ENCODE measurements at places on chromosomes 7 and 10.

GRCh38 chr10:118710487-118710886 lies 44.3 kb downstream of the CACUL1 start:
- no peak for DNase-seq

GRCh38 chr10:22453948-22454591 lies 108.8 kb downstream of the SPAG6 start:
- DNase-seq, result no peak

GRCh38 chr10:43772171-43772570 lies 123.5 kb upstream of the ZNF32 start:
- DNase-seq, result no peak

DNA sequence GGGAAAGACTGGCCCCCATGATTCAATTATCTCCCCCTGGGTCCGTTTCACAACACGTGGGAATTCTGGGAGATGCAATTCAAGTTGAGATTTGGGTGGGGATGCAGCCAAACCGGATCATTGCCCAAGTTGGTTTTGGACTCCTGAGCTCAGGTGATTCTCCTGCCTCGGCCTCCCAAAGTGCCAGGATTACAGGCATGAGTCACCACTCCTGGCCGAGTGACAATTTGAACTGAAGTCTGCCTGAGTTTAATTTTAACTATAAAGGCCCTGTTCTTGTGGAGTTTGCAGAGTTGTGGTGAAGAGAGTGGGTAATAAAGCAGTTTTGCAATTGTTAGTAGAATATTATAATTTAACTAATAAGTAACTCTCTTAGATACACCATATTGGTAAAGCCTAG lies 78.3 kb downstream of the GALNT17 start:
- no peak for DNase-seq

GRCh38 chr7:116593359-116594075 lies 68.7 kb downstream of the CAV1 start:
- no peak for DNase-seq

DNA sequence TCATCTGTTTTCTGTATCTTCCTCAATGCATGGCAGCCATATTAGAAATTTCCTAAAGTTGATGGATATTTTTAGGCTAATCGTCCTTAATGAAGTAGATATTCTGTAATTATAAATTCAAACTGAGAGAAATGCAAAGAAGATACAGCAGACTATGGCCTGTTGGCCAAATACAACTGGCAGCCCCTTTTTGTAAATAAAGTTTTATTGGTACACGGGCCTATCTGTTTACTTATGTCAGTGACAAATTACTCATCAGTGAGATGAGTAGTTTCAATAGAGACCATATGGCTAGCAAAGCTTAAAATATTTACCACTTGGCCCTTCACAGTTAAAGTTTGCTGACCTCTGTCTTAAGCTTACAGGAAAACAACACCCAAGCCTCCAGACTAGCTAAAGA lies 112.3 kb downstream of the HTR7 start:
- DNase-seq, result no peak

DNA sequence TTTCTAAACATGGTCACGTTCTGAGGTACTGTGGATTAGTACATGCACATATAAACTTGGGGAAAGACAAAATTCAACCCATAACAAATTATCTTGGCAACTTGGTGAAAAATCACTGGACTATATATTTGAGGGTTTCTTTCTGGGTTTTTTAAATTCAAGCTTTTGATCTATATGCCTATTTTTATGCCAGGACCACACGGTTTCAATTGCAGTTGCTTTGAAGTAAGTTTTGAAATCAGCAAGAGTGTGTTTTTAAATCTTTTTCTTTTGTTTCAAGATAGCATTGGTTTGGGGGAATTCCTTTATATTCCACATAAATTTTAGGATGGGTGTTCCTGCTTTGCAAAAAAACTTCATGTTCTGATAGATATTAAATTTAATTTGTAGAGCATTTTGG lies 406.4 kb upstream of the VWC2 start:
- DNase-seq, result no peak

DNA sequence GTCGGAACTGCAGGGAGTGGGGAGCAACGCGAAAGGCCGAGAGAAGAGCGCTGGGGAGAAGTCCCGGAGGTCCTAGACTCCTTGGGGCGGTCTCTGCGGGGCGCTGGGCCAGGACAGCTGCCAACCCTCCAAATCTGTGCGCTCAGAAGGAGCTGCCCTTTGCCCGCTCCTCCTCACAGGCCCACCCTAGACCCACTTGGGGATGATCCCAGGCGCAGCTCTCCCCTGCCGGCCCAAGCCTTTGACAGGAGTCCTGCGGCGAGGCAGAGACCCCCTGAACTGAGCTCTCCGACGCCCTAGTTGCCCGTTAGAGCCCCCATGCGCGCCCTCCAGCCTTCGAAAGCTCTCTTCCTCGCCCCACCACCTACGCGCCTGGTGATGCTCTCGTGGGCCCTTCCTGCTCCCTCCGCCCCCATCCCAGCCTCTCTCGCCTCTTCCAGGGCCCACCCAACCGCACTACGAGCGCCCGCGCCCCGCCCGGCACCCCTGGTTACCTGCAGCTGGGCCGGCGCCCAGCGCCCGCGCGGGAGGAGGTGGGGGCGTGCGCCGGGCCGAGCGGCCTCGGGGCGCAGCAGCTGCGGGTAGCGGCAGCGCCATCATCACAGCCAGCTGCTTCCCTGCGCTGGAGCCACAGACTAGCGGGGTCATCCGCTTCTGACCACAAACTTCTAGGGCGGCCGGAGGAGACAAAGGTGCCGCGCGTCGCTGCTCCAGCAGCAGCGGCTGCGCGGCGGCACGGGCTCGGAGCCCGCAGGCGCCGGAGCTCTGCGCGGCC lies 353.4 kb downstream of the DNAJB6 start:
- DNase-seq, result no peak

- DNase-seq, result no peak
Measured at GRCh38 chr7:98266840-98267239, 14.6 kb upstream of the BRI3 start.

DNA sequence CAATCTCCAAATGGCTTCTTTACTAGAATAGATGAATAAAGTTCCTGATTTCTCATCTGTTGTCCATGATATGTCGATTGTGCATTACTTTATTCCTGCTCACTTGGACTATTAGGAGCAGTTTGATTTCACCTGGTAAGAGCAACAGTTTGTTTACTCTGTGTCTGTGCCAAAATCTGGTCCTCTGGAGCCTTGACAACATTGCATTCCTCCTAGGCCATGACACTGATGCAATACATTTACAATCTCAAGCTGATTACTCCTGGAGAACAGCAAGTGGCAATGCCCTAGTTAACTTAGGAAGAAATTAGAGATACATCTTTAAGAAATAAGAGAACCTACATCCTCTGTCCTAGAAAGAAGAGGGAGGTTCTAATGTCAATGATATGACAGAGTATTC lies 71.8 kb downstream of the SGCE start:
- DNase-seq, result no peak

GRCh38 chr7:158573310-158573709 lies 14.3 kb downstream of the PTPRN2 start:
- DNase-seq, result no peak

GRCh38 chr10:84755311-84755710 lies 426.9 kb downstream of the CCSER2 start:
- DNase-seq, result no peak

DNA sequence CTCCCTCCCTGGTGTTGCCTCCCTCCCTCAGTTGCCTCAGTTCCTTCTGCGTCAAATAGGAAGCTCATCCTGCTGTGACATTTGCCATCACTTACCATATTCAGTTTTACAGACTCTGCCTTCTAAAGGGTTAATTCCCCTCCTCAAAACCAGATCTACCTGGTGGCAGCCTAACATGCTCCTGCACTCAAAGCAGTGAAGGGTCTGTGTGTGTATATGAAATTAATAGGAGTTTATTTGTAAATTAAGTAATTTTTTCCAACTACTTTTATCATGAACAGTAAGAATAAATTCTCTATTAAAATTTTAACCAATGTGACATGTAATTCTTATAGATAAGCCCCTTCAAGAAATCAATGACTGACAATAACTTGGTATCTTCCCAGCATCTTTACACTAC lies 158.6 kb upstream of the INSYN2A start:
- DNase-seq, result no peak
